ENCODE measurements at places on chromosomes 5 and 9. TPM values are rescaled to one million over a fixed set of nuclear protein-coding genes. Genes with fewer than 3 reads are reported as not detected.

GRCh38 chr5:87188391-87188790, 79.3 kb upstream of the RASA1 start:
- ATAC-seq = no peak

MRPL36 gene
- total RNA-seq = 54.3 TPM

DNA sequence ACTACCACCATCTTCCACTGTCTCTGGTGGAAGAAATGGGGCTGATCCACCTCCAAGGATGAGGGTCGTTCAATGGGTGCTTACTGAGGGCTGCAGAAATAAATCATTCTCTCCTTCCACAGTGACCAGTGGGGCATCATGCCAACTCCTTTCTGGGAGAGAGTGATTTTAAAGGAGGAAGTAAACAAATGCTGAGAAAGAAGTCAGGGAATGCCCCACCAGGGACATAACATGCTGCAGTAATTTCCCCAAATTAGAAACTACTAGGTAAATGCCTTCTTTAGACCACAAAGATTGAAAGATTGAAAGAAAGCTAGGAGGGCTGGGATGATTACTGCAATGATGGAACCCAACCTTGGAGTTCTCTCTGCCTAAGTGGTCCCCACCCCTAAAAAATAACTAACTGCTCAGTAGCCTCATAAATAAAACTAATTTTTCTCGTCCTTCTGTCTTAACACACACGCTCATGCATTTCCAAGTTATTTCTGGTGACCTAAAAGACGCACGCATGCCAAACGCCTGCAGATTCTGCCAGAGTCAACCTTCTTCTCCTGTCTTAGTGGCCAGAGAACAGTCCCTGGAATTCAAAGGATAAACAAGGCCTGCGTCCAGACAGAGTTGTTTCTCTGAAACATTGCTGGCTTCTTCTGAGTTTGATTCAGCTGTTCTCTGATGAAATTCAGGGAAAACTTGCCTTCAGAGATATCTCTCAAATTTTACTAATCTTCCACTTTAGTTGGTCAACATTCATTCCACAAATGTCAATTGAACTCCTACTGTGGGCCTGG, 250.0 kb downstream of the NR3C1 start:
- ATAC-seq = no peak

- ATAC-seq = no peak
These were observed 170.4 kb downstream of the FOCAD start for GRCh38 chr9:20854444-20854843.

TGFBI gene
- 13.4 TPM for total RNA-seq

DNA sequence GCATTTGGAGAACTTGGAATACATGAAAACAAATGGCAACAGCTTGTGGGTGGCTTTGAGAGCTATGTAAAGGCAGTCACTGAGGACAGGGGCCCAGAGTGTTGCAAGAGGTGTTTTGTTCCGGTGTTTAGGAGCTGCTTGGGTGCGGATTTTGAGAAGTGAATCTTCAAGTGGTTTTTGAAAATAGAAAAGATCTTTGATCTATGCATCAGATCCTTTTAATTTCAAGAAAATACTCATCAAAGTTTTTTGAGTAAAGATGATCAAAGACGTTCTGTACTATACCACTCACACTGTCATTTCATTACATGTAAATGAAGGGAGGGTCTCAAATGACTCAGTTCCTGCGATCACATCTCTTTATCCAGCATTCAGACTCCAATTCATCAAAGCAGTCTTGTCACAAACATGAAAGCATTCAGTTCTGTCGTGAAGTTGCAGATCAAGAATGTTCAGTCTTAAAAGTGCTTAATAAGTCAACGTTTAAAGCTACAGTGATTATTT, 112.5 kb downstream of the WDR41 start:
- peak; percentile 72 for ATAC-seq

- no peak for ATAC-seq
These were observed 68.7 kb upstream of the UNC5A start for GRCh38 chr5:176741561-176742211.

GRCh38 chr9:131697097-131697496, 42.8 kb downstream of the RAPGEF1 start:
- no peak for ATAC-seq

DNA sequence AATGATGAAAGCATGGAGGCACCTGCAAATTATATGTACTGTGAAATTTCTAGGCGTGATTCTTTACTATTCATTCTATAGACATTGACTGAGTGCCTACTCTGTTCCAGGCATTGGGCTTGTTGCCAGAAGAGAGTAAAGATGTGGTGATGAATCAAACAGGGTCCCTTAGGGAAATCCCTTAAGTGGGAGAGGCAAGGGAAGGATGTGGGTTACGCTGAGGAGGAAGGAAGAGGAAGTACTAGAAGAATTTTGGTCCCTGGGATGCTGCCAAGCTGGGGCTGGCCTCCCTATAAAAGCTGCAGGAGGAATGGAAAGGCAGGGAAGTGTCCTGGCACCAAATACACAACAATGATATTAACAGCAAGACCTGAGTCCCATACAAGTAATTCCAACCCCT, 76.7 kb upstream of the SPOCK1 start:
- no peak for ATAC-seq

- no peak for ATAC-seq
These were observed 45.8 kb upstream of the PRDM9 start for GRCh38 chr5:23461576-23461975.

DNA sequence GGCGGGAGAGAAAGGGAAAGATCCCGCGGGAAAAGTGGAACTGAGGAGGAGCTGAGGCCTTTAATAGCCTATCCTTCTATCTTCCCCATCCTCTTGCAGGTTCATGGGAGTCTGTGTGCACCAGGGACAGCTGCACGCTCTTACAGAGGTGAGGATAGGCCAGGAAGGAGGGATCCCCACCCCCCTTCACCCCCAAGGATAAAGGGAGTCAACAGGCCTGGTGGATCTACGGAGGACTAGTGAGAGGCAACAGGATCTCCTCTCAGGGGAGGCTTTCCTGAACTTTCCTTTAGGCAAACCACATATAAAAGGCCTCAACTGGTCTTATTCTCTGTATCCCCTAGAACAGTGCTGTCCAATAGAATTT, 1.1 kb downstream of the TESK1 start:
- ATAC-seq = no peak

GRCh38 chr5:56569566-56569965, 245.8 kb upstream of the MAP3K1 start:
- ATAC-seq = no peak

- no peak for ATAC-seq
These were observed 157.7 kb upstream of the SLC24A2 start for GRCh38 chr9:19946441-19947109.

SLC6A18 gene
- total RNA-seq = not detected

GRCh38 chr5:80884929-80885328, 75.2 kb upstream of the RASGRF2 start:
- no peak for ATAC-seq

DNA sequence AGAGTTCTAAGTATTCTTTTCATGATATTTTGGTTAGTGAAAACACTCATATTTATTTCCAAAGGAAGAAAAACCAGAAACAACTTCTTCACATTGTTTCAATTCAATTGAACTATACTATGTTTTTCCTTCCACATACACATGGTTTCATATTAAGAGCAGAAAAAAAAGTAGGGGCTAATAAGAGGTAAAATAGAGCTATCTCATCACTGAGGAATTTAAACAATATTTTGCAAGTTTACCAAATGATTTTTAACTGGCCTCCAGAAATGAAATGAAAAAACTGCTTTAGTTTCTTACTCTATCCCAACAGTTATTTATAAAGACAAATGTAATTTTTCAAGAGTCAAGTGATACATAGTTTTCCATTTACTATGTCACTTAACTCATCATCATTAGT, 233.5 kb downstream of the RFX3 start:
- ATAC-seq = no peak

DNA sequence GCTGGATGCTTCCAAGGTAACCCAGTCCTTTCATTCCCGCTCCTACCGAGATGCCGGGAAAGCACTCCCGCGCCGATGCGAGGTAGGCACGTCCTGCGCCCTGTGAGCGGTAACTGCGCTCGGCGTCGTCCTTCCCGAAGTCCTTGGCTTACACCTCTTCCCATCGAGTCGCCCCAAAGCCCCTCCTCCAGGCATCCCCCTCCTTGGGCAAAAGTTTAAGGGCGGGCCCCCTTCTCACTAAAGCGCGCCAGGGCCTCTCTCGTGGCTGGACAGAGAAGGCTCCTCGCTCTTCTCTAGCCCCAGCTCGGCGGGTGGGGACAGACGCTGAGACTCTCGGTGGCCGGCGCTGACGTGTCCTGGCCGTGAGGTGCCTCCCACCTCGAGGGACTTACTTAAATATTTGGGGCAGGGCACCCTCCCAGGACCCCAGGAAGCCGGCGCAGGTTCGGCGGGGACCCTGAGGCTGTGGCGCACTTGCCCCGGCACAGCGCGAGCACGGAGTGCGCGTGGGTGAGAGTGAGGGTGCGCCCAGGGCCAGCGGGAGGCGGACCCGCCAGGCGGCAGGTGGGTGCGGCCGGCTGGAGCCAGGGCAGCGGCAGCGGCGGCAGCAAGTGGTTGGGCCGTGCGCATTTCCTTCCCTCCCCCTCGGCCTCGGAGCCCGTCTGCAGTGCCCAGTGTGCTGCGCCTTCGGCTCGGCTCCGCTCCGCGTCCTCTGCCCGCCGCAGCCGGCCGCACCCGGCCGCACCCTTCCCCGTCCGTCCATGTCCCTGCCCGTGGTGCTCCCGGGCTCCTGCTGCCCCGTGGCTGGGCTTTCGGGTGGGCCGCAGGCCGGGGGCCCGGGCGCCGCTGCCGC, at the start of gene ENTREP1:
Gene ENTREP1 (plus strand): TSS at position 667 of the 853 bp plus-strand sequence. CDS start 95 bp downstream, at position 762.
- ATAC-seq = peak; percentile 97

- no peak for ATAC-seq
These were observed 7.6 kb downstream of the RGS3 start for GRCh38 chr9:113471143-113471542.

DNA sequence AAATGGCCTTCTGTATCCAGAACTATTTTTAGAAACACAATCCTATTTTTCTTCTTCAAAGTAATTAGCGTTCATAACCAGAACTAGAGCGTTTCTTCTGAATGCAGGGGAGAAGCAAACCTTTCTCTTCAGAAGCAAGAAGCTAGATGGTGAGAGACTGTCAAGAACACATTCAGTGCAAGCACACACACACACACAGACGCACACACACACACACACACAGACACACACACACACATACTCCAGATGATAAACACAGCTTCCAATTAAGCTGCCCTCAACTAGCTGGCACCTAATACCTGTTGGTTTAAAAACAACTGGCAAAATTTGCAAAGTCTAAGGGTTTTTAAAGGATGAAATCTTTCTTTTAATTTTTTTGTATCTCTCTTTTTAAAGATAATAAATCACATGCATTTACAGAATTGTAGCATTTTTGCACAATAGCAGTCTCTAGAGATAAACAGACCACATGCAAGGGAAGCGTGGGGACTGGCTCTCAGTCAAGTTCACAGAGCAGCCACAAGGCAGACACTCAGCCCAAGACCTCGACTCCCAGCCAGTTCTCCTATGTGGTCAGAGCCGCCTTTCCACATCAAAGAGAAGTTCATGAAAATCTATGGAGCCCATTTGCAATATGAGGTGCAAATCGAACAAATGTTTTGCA, 138.5 kb downstream of the TTLL11 start:
- ATAC-seq = no peak

SV2C gene
- 0.12 TPM for total RNA-seq

- peak; percentile 39 for ATAC-seq
These were observed 26.9 kb downstream of the SRD5A1 start for GRCh38 chr5:6659941-6660684.

GRCh38 chr5:3542158-3542557, 53.5 kb upstream of the IRX1 start:
- ATAC-seq = no peak

DNA sequence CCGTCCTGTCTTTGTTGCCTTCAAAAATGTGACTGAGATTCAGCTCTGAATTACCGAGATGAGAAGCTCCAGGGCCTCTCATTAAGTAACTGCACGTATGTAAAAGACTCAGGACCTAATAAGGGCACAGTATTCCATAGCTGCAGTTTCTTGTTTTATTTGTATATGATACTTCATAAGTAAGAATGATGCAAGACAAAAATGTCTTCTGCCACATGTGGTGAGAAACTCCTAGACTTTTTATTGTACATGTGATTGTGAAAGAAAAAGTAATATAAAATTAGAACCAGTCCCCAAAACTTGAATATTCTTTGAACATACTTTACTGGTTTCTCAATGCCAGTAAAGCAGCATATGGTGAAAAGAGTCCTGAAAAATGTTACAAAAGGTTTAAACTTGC, 110.1 kb upstream of the OTULINL start:
- ATAC-seq = no peak

DNA sequence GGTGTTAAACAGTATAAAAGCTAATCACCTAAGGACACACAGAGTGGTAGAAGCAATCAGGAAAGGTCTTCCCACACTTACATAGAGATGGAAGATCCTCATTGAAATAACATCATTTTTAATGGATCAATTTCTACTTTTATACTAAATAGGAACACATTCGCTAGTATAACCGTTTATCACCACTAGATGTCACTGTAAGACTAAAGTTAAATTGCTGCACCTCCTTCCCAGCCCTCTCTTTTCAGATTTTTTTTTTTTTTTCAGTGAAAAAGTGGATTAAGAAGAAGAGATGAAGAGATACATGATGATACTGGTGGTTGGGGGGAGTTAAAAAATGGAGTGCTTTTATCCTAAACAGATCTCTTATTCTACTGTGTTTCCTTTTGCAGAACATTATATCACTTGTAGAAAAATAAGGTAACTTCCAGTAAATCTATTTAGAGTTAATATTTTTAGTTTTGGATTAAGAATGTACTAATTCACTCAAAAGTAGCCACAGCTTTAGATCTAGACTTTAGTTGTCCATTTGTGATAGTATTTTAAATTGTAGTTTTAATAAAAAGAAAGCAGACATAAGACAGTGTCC, 116.9 kb upstream of the ARRDC3 start:
- no peak for ATAC-seq

KCNV2 gene
- not detected for total RNA-seq

GRCh38 chr5:86861512-86861911, 243.8 kb downstream of the COX7C start:
- ATAC-seq = no peak

GRCh38 chr5:160545832-160546231, 124.2 kb downstream of the PTTG1 start:
- ATAC-seq = peak; percentile 85

DNA sequence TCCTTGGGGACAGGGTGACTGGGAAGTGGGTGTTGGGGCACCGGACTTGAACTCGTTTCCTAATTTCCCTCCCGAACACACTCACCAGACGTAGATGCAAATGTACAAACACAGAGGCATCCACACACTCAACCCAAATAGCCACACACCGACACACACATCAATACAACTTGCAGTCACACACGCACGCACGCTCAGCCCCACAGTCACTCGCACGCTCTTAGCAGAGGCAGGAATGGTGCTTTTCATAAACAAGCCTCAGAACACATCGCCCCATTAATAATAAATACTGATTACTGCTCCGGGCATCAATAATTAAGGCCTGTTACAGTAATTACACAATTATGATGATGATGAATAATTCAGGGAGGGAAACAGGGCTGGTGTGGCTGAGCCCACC, 5.7 kb downstream of the BARHL1 start:
- no peak for ATAC-seq

C9orf153 gene
- 0.12 TPM for total RNA-seq

GRCh38 chr9:134229466-134230091, 65.2 kb upstream of the RNU6ATAC start:
- ATAC-seq = no peak

Data from esophagus mucosa (tissue), 1 donor.